ENCODE measurements at places on chromosomes 1 and 21.

DNA sequence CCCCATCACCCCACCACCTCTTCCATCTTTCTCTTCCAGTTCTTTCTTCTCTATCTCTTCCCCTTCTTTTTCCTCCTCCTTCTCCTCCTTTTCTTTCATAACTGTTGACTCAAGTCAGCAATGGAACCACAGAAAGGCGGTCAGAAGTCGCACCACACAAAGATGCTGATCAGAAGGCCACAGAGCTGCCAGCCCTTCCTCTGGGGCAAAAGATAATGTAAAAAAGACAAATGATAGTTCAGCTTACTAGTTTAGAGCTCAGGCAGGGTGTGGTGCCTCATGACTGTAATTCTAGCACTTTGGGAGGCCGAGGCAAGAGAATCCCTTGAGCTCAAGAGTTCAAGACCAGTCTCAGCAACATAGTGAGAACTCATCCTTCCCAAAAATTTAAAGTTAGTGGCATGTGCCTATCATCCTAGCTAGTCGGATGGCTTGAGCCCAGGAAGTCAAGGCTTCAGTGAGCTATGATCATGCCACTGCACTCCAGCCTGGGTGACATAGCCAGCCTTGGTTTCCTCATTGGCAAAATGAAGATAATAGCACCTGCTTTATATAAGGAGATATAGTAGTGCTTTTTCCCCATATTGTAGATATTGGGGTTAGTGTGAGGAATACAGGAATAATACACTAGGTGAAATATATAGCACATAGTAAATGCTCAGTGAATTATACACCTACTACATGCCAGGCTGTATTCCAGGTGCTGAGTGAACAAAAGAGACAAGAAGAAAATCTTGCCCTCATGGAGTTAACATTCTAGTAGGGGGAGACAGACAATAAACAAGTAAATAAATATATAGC lies 12.5 kb upstream of the IGSF3 start:
- no peak for DNase-seq

DNA sequence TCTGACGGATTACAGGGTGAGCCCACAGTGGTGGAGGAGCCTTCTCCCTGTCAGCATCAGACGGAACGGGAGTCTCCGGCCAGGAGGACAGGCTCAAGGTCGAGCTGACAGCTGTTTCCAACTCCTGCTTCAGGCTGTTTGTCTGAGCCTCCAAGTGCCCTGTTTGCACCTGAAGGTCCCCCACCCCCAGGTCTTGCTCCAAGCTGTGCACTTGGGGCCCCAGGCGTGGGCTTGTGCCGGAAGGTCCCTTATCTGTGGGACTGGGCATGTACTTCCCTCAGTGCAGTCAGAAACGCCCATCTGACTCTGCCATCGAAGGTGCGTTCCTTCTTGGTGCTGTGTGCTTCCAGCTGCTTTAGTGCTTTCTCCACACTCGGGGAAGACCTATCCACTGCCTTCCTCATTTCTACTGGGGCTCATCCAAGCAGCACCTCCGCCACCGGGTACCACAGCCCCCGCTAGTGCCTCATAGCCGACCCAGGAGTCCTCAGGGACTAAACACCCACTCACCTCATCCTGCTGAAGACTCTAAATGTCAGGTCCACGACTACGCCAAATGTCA lies 29.5 kb upstream of the CR2 start:
- no peak for DNase-seq

DNA sequence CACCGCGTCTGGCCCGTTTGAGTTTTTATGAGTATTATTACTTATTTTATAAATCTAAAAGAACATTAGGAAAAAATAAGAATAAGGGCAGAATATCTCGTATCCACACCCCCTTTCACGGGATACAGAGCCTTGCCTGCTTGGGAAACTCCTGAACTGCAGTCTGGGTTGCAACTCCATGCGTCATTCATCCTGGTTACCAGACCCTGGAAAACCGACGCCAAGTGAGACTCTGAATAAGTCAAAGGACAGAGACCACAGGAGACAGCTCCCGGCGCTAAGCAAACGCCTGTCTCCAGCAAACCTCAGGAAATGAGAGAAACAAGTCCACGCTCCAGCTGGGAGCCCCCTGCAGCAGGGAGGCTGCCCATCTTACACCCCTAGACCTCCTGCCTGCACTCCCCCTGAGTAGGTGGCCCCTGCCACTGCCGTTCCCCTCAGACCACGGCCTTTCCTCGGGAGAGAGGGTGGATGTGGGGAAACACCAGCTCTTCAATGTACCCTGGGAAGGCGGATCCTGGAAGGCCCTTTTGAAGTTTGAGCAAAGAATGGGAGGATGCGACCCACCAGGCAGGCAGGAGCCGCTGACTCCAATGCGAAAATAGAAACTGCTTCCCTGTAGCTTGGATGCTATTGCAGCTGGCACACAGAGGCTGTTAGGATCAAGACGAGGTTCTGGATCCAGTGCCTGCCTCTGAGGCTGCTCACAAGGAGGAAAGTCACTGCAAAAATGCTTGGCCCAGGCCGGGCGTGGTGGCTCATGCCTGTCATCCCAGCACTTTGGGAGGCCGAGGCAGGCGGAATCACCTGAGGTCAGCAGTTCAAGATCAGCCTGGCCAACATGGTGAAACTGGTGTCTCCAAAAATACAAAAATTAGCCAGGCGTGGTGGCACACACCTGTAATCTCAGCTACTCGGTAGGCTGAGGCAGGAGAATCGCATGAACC lies 37.7 kb upstream of the GPR157 start:
- DNase-seq: peak; percentile 91

DNA sequence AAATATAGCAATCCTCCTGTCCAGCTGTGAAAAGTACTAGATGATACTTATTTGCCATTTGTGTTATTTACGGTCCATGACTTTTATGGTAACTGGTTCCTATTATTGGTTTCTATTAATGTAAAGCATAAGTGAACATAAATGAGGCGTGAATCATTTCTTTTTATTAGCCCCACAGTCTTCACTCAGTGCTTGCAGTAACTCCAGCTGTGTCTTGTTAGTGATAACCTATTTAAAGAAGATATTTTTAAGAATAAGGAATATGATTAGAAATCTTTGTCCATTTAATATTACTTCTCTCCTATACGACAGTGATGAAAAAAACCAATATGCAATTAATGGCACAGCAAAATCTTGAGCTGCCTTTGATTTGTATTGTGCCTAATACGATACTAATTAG lies 149.9 kb downstream of the SPATA17 start:
- no peak for DNase-seq

GRCh38 chr1:159300146-159300545 lies 2.0 kb upstream of the FCER1A start:
- no peak for DNase-seq

- peak; percentile 10 for DNase-seq
Measured at GRCh38 chr1:194533641-194534040, 1347.2 kb upstream of the B3GALT2 start.

GRCh38 chr1:65939636-65940035 lies 146.9 kb downstream of the PDE4B start:
- DNase-seq: peak; percentile 5

DNA sequence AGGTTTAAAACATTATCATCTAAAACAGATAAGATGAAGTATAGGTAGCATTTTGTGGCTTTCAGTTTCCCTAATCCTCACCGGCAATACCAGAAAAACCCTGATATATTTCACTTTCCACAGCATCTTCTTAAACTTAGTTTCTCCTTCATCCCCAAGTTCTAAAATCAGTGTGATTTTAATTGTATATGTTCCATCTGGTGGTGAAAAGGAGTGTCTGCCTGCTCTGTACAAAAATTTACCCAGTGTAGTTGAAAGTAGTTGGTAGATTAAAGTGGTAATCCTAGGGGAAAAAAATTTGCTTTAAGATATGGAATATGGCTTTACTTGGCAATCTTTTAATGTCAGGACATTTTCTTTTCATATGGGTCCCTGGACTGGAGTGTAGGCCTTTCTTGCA lies 74.3 kb downstream of the CEP350 start:
- DNase-seq: peak; percentile 16

DNA sequence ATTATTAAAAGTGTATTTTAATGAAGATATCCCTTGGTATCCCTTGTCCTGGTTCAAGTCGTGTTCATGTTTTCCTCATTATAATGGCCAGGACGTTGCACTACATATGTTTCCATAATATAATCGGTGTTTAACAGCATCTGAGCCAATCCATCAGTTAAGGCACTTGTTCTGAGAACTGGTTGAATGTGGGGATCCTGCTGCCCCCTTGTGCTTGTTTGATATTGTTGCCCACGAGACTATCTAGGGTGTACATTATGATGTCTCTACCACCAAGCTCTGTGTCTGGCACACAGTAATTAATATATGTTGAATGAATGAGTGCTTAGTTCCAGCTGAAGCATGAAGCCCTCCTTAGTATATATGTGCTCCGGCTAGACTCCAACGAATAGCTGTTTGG lies 193.0 kb downstream of the CACNA1E start:
- peak; percentile 2 for DNase-seq

DNA sequence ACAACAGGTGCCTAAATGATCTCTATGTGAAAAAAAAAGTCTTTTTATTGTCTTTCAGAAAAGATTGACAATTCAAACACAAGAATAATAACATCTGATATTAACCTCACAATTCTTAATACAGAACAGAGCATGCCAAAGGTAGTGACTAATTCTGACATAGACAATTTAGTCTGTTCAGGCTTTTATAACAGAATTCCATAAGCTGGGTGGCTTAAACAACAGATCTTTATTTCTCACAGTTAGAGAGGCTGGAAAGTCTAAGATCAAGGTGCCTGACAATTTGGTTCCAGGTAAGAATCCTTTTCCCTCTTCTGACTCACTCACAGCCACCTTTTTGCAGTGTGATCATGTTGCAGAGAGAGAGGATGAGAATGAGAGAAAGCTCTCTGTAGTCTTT lies 27.0 kb downstream of the DPYD start:
- no peak for DNase-seq

- DNase-seq: no peak
Measured at GRCh38 chr1:93346421-93346993, 800 bp downstream of the DR1 start.

- no peak for DNase-seq
Measured at GRCh38 chr1:60914982-60915381, 167.4 kb upstream of the NFIA start.

- no peak for DNase-seq
Measured at GRCh38 chr1:22303816-22304215, 147.8 kb upstream of the ZBTB40 start.

- DNase-seq: peak; percentile 63
Measured at GRCh38 chr1:173043253-173043652, 7.5 kb downstream of the TNFSF18 start.

GRCh38 chr1:225685476-225686176 lies 32.7 kb upstream of the ENAH start:
- peak; percentile 26 for DNase-seq

DNA sequence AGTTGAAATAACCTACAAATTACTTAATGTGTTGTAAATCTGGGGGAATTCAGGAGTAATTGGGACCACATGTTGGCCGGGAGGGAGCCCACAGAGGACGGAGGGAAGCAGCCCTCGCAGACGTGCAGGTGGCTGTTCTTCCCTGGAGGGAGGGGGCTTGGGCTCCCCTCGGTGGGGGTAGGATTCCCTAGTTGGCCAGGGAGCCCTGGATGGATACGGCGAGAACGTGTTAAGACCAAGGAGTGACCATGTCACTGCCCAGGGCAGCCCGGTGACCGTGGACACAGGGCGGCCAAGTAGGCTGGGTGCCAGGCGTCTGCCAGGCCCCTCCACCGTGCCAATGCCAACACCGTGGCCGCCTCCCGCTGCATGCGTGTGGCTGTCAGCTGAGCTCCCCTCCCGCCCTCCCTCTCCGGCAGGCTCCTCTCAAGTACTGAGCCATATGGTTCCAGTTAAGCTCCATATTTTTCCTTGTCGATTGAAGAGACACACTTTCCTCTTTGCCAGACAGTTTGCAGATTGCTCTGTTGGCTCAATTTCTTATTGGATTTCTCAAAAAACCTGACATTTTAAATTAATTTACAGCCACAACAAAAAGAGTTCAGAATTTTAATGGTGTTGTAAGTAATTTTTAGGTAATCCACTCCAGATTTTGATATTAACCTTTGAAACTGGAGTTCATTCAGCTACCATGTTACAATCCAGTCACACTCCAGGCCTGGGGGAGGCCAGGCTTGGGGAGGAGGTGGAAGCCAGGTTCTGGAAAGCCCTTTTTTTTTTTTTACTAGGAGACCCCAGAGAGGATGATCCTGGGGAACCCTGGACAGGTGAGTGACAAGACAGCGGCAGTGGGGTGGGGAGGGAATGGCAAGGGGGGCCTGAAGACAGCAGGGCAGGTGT lies 71.2 kb downstream of the CASZ1 start:
- DNase-seq: peak; percentile 26

- peak; percentile 65 for DNase-seq
Measured at GRCh38 chr1:204359474-204360255, at the start of gene PLEKHA6. Gene PLEKHA6, minus strand, starts transcription at chr1:204359929. Its CDS starts 86,202 bp downstream, at chr1:204273727.

DNA sequence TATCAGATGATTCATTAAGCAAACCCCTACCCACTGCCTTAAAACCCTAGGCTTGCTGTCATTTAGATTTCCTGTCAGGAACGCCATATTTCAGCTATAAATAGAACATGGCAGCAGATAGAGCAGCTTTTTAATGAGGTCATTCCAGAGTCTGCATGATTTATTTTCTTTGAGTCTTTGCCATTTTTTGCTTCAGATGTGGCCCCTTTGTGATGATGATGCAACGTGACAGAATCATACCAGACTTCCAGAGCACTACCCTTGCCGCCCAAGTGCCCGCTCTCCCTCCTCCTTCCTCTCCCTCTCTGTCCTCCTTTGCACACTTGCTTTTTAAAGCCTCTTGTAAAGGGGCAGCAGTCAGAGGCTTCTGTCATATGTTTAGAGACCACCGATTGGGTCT lies 55.5 kb upstream of the TRIM67 start:
- peak; percentile 85 for DNase-seq

DNA sequence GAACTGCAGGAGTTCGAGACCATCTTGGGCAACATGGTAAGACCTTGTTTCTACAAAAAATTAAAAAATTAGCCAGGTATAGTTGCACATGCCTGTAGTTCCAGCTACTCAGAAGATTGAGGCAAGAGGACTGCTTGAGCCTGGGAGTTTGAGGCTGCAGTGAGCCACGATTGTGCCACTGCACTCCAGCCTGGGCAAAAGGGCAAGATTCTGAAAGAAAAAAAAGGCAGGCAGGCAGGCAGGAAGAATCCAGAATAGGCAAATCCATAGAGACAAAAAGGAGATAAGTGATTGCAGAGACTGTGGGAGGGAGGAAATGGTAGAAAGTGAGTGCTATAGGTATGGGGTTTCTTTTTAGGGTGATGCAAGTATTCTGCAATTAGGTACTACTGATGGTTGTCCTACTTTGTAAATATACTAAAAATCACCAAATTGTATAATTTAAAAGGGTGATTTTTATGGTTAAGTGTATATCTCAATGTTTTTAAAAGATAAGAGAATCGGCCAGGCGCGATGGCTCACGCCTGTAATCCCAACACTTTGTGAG lies 29.4 kb downstream of the ZZZ3 start:
- DNase-seq: no peak

- no peak for DNase-seq
Measured at GRCh38 chr1:184514447-184514846, 127.6 kb downstream of the C1orf21 start.

DNA sequence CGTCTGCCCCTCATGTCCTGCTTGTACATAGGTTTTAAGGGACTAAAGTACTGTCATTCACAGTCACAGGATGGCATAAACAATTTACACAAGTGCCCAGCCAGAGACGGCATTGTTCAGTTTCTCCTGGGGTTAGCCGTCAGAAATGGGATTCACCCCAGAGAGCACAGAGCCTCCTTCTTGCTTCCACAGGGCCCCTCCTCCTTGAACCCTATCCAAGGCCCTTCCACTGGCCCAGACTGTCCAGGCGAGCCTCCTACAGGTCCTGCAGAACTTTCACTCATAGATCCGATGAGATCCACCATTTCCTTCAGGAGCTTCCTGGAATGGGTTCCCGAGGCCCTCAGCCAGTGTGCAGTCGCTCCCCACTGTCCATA lies 10.0 kb downstream of the AVPR1B start:
- DNase-seq: no peak

GRCh38 chr21:36321325-36322082 lies 1.5 kb downstream of the MORC3 start:
- peak; percentile 42 for DNase-seq
